ENCODE measurements at places on chromosomes 6 and 20. TPM values are rescaled to one million over a fixed set of nuclear protein-coding genes. Genes with fewer than 3 reads are reported as not detected.

DEFB124 gene
- total RNA-seq, result not detected

DNA sequence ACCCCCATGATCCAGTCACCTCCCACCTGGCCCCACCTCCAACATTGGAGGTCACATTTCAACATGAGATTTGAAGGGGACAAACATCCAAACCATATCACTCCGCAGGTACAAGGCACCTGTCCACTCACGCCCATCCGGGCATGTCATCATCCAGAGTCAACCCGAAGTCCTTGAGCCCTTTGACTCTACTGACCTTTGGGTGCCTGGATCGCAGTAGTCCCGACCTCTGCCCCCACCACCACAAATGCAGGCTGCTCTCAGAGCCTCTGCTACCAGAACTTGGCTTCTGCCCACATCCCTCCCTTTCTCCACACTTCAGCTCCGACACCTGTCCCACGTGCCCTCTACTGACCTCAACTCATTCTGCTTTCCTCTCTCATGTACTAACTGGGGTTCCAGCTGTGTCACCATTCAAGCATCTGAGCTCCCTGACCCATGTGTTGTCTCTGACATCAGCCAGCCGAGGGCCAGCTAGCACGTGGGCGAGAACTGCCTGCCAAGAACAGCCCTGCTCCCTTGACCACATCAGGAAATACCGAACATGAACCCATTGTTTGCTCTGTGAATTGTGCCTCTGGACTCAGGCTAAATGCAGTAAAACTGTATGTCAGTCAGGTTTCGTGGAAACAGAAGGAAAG, 498.3 kb upstream of the SULF2 start:
- no peak for DNase-seq

DNA sequence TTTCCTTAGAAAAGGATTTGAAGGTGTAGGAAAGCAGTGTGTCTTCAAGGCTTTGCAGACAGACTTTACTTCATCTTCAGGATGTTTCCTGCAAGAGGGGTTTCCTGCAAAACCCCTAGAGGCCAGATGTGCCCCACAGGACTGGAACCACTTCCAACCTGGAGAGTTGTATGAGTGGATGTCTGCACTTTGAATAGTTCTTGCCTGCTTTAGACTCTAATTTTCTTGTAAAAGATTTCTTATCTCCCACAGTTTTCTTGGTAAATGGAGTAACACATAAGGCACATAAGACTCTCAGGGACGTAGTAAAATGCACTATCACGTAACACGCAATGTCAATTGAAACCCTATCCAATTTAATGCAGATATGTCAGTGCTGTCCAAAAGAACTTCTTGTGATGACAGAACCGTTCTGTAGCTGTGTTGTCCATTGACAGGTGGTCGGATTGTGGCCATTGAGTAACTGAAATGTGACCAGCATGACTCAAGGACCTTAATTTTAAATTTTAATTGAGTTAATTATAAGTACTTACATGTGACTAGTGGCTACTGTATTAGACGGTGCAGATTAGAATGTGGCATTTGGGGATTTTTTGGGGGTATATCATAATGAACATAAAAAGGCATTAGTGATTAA, 118.7 kb downstream of the JARID2 start:
- DNase-seq, result no peak

GRCh38 chr6:86859513-86859912, 77.8 kb upstream of the HTR1E start:
- no peak for DNase-seq

DNA sequence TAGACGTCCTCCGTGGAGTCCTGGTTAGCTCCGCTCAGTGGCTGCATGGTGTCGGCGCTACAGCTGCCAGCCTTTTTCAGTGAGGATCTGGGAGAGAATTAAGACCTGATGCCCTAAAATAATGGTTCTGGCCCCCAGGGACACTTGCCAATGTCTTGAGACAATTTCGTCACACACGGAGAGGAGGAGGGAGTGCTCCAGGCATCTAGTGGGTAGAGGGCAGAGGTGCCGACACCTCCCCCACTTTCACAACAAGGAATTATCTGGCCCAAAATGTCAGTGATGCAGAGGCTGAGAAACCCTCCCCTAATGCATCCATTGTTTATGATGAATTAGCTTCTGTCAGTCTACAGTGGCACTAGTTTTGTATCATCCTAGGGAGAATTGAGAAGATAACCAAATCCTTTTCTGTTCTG, 24.4 kb downstream of the TMEM181 start:
- no peak for DNase-seq

DNA sequence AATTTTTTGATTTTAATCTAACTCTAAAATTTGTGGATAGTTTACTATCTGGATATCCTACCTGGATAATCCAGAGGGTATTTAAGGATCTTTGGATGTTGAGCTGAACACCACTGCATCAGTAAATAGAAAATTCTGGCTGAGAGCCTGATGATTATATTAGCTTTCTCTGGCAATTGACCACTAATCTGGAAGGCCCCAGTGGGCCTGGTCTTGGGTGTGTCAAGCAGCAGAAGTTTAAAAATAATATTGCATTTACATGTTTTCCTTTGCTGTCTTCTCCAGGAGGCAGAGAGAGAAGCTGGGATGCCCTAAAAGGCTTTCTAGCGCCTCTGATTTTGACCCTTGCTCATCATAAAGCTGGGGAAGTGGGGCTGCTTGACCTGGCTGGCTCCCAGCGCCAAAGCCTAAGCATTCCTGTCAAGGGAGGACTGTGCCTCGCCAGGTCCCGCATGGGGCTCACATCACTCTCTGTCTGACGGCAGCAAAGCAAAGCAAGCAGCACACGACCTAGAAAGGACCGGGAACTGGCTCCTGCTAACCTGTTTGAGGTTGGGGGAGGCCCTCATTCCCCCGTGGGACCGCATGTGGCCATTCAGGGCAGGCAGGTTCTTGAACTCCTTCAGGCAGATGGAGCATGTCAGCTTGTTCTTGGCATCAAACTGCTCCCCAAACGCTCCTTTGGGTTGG, 46.6 kb upstream of the MRPS10 start:
- DNase-seq, result no peak

Data from activated CD4-positive, alpha-beta memory T cell treated with anti-CD3 and anti-CD28 coated beads for 36 hours (primary cell).